NCI-H774 (cell line): ENCODE measurements at places on chromosomes 4 and X.

DNA sequence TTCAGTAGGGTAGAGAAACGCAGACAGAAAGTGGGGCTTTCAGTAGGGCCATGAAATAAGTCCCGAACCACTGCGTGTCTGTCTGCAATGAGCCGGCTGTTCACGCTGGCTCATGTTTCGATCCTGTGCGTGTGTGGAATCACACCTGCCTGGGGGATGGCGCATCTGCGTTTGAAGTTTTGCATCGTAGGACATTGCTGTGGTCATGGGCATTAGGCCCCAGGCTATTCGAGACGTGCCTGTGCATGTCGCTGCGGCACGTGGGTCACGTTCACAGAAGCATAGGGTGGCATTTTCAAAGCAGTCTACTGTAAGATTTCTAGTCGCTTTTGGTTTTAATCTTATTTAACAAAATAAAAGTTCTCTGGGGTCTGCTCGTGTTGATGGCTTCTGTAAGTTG lies 25.5 kb upstream of the HGFAC start:
- DNase-seq, result no peak

GRCh38 chr4:123966990-123967769 lies 570.6 kb downstream of the SPRY1 start:
- DNase-seq, result no peak

- DNase-seq, result no peak
These were observed 277.3 kb upstream of the HAND2 start for GRCh38 chr4:173807347-173807746.

GRCh38 chr4:133316909-133317308 lies 167.8 kb downstream of the PCDH10 start:
- DNase-seq, result no peak

- no peak for DNase-seq
These were observed 44.9 kb downstream of the GATB start for GRCh38 chr4:151715881-151716280.

GRCh38 chr4:61528595-61528994 lies 328.5 kb downstream of the ADGRL3 start:
- DNase-seq, result no peak

- no peak for DNase-seq
These were observed 43.7 kb downstream of the IL21 start for GRCh38 chr4:122577189-122577553.

- no peak for DNase-seq
These were observed 88.0 kb downstream of the IRF2 start for GRCh38 chr4:184386271-184386781.

DNA sequence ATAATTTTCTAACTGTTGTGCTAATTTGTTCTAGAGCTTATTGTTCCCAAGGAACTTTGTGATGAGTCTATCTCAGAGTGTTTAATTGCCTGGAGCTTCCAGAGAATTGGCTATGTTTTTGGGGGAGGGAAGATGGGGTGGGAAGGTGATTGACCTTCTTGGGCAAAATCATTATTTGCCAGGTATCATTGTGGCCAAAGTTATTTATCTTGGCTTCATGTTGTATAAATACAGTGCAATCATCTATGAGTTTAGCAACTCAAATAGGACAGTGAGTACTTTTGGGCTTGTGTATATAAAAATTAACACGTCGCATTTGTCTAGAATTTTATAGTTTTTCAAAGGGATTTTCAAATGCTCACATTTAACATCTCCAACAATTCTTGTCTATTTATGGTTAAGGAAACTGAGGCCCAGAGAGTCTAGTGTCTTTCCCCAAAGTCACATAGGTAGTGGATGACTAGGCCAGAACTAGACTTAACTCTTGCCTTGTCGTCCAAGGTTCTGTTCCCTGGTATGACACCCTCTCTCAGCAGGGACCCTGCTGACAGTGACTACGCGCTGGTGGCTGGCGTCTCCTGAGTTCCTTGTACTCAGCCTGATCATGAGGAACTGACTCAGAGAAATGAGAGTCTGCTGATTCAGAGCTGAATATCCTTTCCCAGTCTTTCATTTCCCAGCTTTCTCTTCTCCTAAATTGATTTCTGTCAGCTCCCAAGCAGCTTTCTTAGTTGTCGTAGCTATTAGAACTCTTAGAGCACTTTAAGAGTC lies 27.7 kb downstream of the FNIP2 start:
- DNase-seq, result no peak

- no peak for DNase-seq
These were observed 149.5 kb upstream of the MBNL3 start for GRCh38 chrX:132638313-132638712.

DNA sequence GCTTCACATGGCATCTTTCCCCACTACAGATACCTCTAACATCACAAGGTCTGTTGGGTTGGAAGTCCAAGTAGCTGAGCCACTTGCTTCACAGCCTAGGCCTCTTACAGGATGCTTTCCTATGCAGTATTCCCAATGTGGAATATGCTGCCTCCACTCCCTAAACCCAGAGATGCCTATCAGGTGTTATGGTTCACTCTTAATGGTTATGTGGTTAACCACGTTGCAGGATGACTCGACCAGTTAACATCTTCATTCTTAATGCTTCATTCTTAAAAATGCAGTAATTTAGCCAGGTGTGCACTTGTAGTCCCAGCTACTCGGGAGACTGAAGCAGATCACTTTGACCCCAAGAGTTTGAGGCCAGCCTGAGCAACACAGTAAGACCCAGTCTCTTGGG lies 24.2 kb downstream of the HAUS3 start:
- DNase-seq, result no peak

DNA sequence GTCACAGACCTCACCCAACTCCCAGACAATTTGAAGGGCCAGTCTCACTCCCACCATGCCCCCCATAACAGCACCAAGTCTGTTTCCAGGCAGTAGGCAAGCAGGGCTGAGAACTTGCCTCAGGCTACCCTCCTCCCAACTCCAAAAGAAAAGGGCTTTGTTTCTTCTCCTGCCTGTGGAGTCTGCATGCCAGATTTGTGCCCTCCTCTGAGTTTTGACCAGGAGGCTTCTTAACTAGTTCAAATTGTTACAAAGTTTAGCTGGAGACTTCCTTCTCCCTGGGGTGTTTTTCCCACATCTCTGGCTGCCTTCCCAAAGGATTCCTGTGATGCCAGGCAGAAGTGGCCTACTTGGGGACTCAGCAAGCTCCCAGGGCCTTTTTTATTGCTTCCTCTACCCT lies 29.6 kb downstream of the PBDC1 start:
- DNase-seq, result no peak

GRCh38 chr4:39637586-39638353 lies 895 bp downstream of the SMIM14 start:
- no peak for DNase-seq

GRCh38 chrX:24260842-24261550 lies 52.9 kb downstream of the SUPT20HL2 start:
- no peak for DNase-seq

- no peak for DNase-seq
These were observed 644.2 kb downstream of the ZNF674 start for GRCh38 chrX:45900766-45901615.

DNA sequence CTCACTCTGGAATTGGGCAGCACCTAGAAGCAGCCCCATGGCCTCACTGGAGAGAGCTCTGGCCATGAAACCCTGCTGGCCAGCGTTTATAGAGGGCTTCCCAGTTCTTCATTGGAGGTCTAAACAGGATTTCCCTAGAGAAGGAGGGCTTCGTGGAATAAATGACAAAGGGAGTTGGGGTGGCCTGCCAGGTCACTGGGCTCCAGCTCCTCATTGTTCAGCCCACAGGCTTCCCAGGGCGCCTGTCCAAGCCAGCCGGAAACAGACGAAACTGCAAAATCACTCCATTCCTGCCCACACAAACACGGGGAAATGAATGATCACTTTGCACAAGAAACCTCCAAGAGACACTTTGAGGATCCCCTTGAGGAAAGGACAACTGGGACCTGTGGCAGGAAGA lies 189.7 kb downstream of the TSPAN5 start:
- no peak for DNase-seq

DNA sequence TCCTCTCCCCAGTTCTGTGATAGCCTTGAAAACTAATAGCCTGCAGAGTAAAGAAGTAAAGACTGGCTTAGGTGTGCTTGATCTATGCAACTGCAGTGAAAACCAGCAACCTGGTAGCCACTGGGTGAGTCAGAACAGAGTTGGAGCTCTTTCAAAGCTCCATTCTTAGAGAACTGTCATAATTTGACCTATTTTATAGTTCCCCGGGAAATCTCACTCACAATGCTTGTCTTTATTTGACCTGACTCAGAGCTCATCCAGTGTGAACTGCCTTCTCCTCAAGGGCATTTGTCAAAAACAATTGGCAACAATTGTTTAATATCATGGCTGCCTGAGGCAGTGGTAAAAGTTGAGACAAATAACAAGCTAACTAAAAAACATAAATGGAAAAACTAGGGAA lies 213.0 kb upstream of the NHS start:
- no peak for DNase-seq

GRCh38 chrX:9966775-9967408 lies at the start of gene CLDN34:
Gene CLDN34 (plus strand): TSS chrX:9967358. CDS start chrX:9967358, 0 bp downstream.
- DNase-seq, result no peak

- no peak for DNase-seq
These were observed 677 bp downstream of the PTPN13 start for GRCh38 chr4:86594559-86595425.

DNA sequence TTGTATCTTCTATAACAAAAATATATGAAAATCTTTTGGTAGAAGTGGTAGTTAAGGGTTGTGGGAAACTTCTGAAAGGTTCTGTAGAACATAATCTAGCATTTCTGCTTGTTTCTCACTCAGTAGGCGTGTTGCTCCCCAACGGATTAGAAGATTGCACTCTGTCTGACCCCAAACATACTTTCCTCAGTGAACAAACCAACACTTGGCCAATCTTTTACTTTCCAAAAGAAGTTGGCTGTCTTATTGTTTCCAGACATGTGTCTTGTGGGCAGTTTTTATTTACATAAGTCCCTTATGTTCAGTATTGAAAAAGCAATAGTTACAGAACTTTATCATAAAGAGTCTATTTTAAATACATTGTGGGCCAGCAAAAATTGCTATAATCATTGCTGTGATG lies 312.8 kb upstream of the EPHA5 start:
- no peak for DNase-seq

DNA sequence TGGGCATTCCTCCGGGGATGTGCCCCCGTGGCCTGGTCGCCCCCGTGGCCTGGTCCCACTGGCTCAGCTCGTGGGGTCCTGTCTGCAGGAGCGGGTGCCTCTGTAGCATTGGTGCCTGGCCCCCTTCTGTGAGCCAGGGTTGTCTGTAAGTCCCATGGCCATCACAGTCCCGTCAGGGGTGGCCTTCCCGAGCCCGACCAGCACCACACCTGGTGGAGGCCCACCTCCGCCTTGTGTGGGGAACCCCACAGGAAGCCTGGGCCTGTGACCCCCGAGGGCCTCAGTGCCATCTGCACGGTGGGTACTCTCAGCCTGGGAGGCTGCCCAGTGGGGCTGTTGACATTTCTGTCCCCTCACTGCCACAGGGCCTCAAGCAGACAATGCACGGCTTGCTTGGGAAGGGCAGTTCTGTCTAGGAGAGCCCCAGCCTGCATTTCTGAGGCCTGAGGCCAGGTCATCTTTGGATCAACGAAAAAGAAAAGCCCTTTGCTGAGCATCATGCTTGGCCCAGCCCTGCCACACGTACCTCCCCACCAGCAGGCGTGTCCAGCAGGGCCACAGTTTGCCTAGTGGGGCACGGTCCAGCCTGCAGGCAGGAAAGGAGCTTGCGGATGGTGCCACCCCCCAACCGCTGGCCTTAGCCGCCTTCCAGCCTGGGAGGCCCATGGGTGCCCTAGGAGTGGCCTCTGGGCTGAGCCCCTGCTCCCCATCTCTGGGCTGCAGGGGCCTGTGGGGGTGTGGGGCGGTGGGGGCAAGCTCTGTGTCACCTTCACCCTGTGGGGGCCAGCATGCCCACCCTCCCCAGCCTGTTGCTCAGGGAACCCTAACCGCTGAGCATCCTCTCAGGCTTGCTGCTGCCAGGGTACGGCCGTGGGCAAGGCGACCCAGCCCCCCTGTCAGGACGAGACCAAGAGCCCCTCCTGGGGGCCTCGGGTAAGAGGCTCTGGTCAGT lies 23.2 kb downstream of the NKX1-1 start:
- DNase-seq, result no peak

DNA sequence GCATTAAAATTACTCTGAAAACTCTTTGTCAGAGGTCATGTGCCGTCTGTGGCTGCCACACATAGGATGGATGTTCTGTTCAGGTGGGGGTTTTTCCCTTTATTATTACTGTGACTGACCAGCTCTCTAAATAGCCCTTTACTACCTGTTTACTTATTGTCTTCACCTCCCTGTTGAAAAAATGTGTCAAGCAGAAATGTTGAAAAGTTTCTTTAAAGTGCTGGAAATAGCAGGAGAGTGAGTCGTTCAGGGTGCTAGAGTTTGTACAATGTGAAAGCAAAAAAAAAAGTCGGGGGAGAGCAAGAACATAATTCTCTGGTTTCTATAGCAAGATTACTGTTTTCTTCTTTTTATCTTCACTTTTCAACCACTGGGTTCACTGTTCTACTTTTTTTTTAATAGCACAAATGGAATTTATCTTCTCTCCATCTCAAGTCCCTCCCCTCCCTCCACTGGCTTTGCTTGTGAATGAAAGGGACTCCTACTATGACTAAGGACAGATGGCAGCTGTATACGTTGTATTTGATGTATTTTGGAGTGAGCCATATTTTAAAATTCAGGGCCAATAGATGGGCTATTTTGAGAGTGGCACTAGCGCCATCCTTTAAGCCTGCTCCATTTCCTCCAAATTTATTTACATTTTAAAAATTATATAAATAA lies 33.3 kb downstream of the ARX start:
- DNase-seq, result no peak

- no peak for DNase-seq
These were observed 22.9 kb upstream of the TMEM255A start for GRCh38 chrX:120334151-120334550.

DNA sequence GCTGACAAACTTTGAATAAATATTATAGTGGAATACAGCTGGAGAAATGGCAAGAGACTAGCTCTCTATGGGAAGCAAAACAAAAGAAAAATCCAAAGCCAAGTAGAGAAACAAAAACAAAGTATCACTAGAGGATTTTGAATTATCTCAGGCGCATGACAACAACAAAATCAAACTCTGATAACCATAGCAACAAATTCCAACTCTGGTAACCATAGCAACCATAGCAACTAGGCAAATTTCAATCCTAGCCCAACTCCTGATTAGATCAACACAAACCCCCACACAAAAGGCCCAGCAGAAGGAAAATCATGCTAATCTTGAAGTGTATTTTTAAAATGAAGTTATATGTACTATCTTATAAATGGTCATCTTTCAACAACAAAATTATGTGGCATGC lies 98.4 kb upstream of the MAGEE2 start:
- no peak for DNase-seq
